ENCODE measurements at places on chromosomes 4 and X. TPM values are rescaled to one million over a fixed set of nuclear protein-coding genes. Genes with fewer than 3 reads are reported as not detected.

The MUC7 gene
- not detected for polyA plus RNA-seq

The TXK gene
- 0.93 TPM for polyA plus RNA-seq

The CYP4V2 gene
- polyA plus RNA-seq = 5.9 TPM

The IBSP gene
- not detected for polyA plus RNA-seq

- H3K36me3 ChIP-seq = no peaks in the 10 kb centered on the region
- H3K27ac ChIP-seq = no peak overlapping the region
Measured at GRCh38 chrX:138939038-138939437, 227.5 kb upstream of the FGF13 start.

The TMEM187 gene
- polyA plus RNA-seq = 12.9 TPM

- H3K4me3 ChIP-seq = no peak overlapping the region
- no peak for DNase-seq
- H3K4me1 ChIP-seq = no peaks in the 10 kb centered on the region
Measured at GRCh38 chr4:38837334-38837733, 19.3 kb downstream of the TLR6 start.

GRCh38 chrX:154986826-154987575 lies 35.5 kb downstream of the F8 start:
- H3K4me3 ChIP-seq = no peak overlapping the region
- H3K27ac ChIP-seq = no peak overlapping the region

DNA sequence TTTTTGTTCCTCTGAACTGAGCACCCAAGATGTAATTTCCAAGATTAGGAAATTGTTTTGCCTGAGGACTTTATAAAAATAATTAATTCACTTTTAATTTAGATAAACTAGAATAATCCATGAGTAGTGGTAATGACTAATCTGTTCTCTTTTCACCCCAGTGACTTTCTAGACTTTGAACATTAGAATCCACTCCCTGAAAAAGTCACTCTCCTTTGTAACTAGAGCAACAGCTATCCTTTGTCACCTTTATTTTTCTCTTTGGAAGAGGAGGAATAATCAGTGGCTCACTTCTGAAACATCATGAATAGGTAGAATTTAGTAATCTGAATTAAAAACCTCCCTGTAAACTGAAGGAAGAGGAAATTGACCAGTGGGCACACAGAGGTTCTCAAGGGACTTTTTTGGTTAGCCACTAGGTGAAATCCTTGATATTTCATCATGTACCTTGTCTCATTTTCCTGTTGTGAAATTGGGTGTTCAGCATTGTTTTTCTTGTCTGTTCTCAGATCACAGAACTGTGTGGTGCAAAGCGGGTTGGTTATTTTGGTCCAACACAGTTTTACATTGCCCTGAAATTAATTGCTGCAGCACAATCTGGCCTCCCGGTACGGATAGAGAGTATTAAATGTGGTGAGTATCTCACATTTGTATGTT lies 59.4 kb downstream of the REPS2 start:
- H3K4me3 ChIP-seq = no peak overlapping the region
- no peak overlapping the region for H3K27ac ChIP-seq
- no peak for DNase-seq
- no peaks in the 10 kb centered on the region for H3K27me3 ChIP-seq
- no peaks in the 10 kb centered on the region for H3K4me1 ChIP-seq
- no peaks in the 10 kb centered on the region for H3K36me3 ChIP-seq
